ENCODE measurements at places on chromosomes 4 and X.

DNA sequence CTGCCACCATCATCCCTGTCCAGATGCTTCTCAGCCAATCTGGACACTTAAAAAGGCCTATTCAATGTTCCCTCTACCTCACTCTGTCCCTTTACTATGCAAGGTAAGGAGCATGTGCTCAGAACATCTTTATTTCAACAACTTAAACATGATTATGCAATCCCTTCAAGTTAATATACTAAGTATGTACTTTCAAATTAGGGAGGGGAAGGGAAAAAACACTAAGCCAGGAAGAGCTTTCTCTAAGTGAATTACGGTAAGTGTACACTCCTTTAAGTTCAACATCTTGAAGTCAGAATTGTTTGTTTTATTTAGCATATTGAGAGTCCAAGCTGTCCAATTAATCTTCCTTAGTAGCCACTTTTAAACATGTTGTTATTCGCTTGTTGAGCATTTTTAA lies 14.1 kb downstream of the SLC10A7 start:
- DNase-seq = no peak

GRCh38 chr4:106034751-106035150 lies 139.5 kb downstream of the NPNT start:
- no peak for DNase-seq

- DNase-seq = no peak
Measured at GRCh38 chr4:68489338-68489737, 42.1 kb downstream of the TMPRSS11E start.

- DNase-seq = no peak
Measured at GRCh38 chrX:129649268-129650182, 5.2 kb downstream of the APLN start.

DNA sequence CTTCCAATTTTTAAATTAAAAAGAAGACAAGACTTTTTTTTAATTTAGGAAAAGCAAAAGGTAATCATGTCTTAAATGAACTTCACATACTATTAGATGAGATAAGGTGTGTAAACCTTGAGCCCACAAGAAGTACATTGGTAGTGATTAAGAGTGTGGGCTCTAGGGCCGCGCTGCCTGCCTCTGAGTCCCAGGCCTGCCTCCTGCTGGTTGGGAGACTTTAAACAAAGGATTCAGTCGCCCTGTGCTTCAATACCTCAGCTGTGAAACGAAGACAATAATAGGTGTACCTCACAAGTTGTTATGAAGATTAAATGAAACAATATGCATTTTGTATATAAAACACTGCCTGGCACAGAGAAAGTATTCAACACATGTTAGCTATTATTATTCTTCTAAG lies 95.9 kb upstream of the MYOZ2 start:
- DNase-seq = no peak

- DNase-seq = no peak
Measured at GRCh38 chrX:24145303-24146186, 4.0 kb upstream of the ZFX start.

- DNase-seq = no peak
Measured at GRCh38 chr4:28792917-28793597, 1927.1 kb upstream of the PCDH7 start.

- DNase-seq = no peak
Measured at GRCh38 chr4:172996571-172997216, 171.9 kb upstream of the GALNT7 start.

All from NCI-H446 (cell line).